ENCODE measurements at places on chromosomes 1 and 21. TPM values are rescaled to one million over a fixed set of nuclear protein-coding genes. Genes with fewer than 3 reads are reported as not detected.

Gene MSH4
- total RNA-seq, result 2.2 TPM

DNA sequence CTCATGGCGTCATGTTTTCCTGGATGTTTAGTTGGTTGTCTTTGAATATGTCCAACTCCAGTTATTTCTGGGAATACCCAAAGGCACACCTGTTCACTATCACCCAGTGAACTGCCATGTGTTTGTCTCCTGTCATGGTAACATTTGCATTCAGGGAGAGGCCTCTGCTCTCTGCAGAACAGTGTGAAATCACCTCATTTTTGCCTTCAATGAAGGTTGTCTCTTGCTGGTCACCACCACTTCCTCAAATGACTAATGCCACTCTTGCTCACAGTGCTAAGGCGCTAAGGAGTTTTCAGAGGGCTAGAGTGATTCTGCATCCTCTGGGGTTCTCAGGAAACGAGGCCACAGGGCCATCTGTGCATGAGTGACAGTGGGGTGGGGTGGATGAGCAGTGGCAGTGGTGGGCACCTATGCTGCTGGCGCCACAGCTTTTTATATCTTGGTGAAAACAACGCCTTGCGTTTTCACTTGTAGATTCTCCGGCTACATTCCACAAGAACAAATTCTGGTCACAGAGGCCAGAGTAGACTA lies 60.0 kb upstream of the ATP5PO start:
- no peaks in the 10 kb centered on the region for H3K36me3 ChIP-seq
- H3K4me3 ChIP-seq, result peak overlapping the region; percentile 35
- H3K27me3 ChIP-seq, result no peaks in the 10 kb centered on the region
- no peak for DNase-seq
- H3K4me1 ChIP-seq, result peaks cover 23% of the 10 kb centered on the region
- peak overlapping the region; percentile 80 for H3K27ac ChIP-seq

DNA sequence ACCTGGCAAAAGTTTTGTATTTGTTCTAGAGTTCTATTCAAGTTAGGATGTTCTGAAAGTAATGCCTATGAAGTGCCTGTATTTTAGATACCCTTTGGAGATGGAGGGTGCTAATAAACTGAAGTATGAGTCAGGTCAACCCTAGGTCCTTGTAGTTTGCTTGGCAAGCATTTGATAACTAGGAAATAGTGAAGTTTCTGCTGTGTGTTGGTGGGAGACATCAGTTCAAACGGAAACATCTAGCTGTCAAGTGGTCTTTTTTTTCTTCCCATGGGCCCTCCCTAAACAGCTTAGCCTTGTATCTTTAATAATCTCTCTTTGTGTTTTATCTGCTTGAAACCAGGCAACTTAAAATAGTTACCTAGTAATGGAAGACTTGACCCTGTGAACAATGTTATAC lies 4.5 kb downstream of the MRPS6 start:
- H3K4me1 ChIP-seq, result peaks cover 78% of the 10 kb centered on the region
- H3K4me3 ChIP-seq, result no peak overlapping the region
- DNase-seq, result no peak
- H3K27me3 ChIP-seq, result no peaks in the 10 kb centered on the region
- H3K27ac ChIP-seq, result peak overlapping the region; percentile 30
- no peaks in the 10 kb centered on the region for H3K36me3 ChIP-seq

- H3K27me3 ChIP-seq, result no peaks in the 10 kb centered on the region
- no peak for DNase-seq
- no peaks in the 10 kb centered on the region for H3K4me1 ChIP-seq
- H3K27ac ChIP-seq, result no peak overlapping the region
- no peak overlapping the region for H3K4me3 ChIP-seq
- no peaks in the 10 kb centered on the region for H3K36me3 ChIP-seq
These were observed 572.3 kb upstream of the PKN2 start for GRCh38 chr1:88111816-88112215.

DNA sequence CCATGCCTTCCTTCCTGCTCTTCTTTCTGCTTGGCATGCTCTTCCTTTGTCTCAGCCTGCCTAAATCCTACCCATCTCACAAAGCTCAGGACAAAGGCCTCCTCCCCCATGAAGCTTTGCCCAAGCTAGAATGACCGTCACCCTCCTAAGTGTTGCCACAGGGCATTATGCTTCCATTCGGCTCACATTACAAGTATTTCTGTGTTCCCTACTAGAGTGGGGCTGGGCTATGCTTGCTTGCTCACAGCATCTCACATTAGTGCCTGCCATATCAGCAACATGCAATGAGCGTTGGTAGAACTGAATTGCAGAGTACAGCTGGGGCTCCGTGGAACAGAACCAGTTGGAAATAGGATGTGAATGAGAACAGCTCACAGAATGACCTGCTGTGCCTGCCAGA lies 82.8 kb downstream of the CD58 start:
- no peaks in the 10 kb centered on the region for H3K36me3 ChIP-seq
- no peak overlapping the region for H3K4me3 ChIP-seq
- peak overlapping the region; percentile 61 for H3K27ac ChIP-seq
- peaks cover 4% of the 10 kb centered on the region for H3K4me1 ChIP-seq
- DNase-seq, result peak; percentile 54

GRCh38 chr1:93578911-93579825 lies 102.5 kb downstream of the BCAR3 start:
- H3K36me3 ChIP-seq, result peaks cover 29% of the 10 kb centered on the region
- H3K27me3 ChIP-seq, result no peaks in the 10 kb centered on the region
- DNase-seq, result no peak
- peak overlapping the region; percentile 45 for H3K27ac ChIP-seq
- no peak overlapping the region for H3K4me3 ChIP-seq
- H3K4me1 ChIP-seq, result peaks cover 58% of the 10 kb centered on the region

Gene DNASE2B
- total RNA-seq, result 8.2 TPM

DNA sequence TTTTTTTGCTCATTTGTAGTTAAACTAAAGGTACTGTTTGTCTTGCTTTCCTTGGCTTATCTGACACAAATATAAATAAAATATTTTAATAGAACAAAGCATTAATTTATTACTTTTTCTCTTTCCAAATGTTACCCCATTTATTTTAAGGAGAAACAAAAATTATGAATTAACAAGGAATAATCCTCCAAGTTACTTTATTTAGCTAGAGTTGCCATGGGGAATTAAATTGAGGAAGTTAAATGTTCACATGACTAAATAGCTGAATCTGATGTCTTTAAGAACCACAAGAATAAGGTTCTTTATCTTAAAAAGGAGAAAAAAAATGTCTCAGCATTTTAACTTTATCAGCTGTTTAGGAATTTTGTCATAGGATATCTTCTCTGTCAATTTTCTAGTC lies 12.3 kb downstream of the ATG4C start:
- no peak overlapping the region for H3K4me3 ChIP-seq
- no peak for DNase-seq
- no peaks in the 10 kb centered on the region for H3K27me3 ChIP-seq
- no peak overlapping the region for H3K27ac ChIP-seq

Gene ERG
- total RNA-seq, result 4.6 TPM

DNA sequence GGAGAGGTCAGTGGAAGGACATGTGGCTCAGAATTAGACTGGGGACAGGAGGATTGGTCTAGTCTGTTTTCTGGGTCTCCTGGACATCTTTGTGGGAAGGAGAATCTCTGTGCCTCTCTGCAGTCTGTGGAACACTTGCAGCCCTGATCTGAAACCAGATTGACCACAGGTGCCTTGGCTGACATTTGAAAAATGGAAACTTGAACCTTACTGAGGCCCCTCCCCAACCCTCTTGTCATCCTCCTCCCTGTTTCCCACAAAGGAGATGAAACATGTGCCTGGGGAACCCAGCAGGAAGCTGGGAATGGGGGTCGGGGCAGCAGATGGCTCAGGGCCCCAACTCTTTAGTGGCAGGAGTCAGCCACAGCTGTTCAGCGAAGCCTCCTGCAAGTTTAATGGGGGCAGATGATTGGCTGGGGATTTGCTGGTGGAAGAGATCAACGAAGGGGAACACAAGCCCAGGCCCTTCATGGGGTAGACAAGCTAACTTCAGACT lies 18.1 kb downstream of the VASH2 start:
- no peaks in the 10 kb centered on the region for H3K27me3 ChIP-seq
- no peak overlapping the region for H3K4me3 ChIP-seq
- H3K36me3 ChIP-seq, result no peaks in the 10 kb centered on the region
- peaks cover 18% of the 10 kb centered on the region for H3K4me1 ChIP-seq

GRCh38 chr1:224433041-224433691 lies 1.4 kb downstream of the WDR26 start:
- no peaks in the 10 kb centered on the region for H3K36me3 ChIP-seq
- peaks cover 37% of the 10 kb centered on the region for H3K4me1 ChIP-seq
- H3K27me3 ChIP-seq, result no peaks in the 10 kb centered on the region
- DNase-seq, result peak; percentile 32

DNA sequence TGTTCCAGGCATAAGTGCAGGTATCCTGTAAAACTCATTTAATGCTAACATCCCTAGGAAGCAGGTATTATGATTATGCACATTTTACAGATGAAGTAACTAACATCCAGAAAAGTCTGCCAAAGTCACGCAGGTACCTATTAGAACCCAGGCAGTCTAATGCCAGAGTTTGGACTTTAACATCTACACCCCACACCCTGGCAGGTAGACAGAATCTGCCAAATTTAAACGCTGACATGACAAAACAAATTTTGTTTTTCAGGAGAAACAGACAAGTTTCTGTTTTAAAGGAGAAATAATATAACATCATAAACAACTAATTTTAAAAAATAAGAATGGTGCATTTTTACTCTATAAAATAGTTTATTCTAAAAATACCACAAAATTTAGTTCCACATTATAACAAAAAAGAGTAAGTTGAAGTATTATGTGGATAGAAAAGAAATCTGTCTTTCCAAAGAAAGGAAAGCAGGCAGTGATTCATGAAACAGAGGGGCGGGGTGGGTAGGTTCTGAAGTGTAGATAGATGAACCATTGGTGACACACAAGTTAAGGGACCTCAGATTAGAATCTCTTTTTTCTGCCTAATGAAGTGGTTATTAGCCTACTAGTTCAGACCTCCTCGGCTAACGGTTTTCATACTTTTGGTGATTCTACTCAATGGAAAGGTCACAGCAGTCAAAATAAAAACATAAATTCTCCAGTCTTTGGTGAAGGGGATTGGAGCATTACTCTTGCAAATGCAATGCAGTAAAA lies 1.7 kb downstream of the ASPM start:
- no peak for DNase-seq
- no peaks in the 10 kb centered on the region for H3K4me1 ChIP-seq
- H3K27ac ChIP-seq, result no peak overlapping the region
- H3K4me3 ChIP-seq, result no peak overlapping the region
- peaks cover 11% of the 10 kb centered on the region for H3K27me3 ChIP-seq

Gene S100A12
- 2.2 TPM for total RNA-seq

Gene IL20
- not detected for total RNA-seq

DNA sequence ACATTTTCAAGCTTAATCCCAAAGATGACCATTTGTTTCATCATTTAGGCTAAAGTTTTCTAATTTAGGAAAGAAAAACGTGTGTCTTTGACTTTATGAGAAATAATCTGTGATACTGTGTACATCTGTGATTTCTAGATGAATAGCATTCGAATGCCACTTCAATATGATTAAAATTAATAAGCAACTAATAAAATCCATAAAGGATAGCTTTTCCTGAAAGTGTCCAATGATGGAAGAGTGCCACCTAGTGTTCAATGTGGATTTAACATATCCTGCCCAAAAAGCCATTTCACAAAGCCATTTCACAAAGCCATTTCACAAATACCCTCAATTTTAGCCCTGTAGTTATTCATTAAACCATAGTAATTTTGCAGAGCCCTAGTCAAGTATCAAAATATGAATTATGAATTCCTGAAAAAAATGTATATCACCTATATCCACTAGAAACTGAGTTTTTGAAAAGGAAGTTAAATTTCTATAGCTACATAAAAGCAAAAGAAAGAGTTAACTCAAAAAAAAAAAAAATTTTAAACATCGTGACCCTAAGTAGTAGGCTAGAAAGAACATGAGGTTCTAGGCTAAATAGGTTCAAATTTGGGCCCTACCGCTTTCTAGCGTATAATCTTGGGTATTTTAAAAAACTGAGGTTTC lies 19.1 kb downstream of the NME7 start:
- H3K4me1 ChIP-seq, result no peaks in the 10 kb centered on the region
- H3K36me3 ChIP-seq, result no peaks in the 10 kb centered on the region
- H3K27me3 ChIP-seq, result no peaks in the 10 kb centered on the region
- no peak overlapping the region for H3K4me3 ChIP-seq
- H3K27ac ChIP-seq, result no peak overlapping the region

Gene CC2D1B
- 49.3 TPM for total RNA-seq

- no peaks in the 10 kb centered on the region for H3K4me1 ChIP-seq
- H3K36me3 ChIP-seq, result no peaks in the 10 kb centered on the region
- H3K27me3 ChIP-seq, result no peaks in the 10 kb centered on the region
- no peak overlapping the region for H3K27ac ChIP-seq
- H3K4me3 ChIP-seq, result no peak overlapping the region
These were observed 7.9 kb downstream of the PLCH2 start for GRCh38 chr1:2483970-2484369.

Gene ADSS2
- total RNA-seq, result 11.0 TPM

DNA sequence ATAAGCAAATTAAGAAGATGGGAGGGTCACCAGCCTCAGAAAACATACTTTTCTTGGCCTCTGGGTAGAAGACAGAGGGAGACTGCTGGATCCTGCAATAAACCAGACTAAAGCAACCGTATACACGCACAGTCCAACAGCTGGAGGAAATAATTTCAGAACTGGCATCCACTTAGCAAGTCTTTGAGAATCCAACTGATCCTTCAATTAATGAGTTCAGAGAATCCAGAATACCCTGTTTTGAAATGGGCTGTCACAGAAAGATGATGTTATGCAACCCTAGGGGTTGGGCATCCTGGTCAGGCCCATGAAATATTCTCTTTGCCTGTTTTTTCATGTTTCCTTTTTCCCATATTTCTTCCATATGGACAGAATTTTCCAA lies 134.0 kb upstream of the MAGI3 start:
- no peak for DNase-seq
- H3K4me1 ChIP-seq, result no peaks in the 10 kb centered on the region
- no peaks in the 10 kb centered on the region for H3K27me3 ChIP-seq
- H3K27ac ChIP-seq, result no peak overlapping the region
- H3K4me3 ChIP-seq, result no peak overlapping the region
- H3K36me3 ChIP-seq, result no peaks in the 10 kb centered on the region

- H3K27ac ChIP-seq, result no peak overlapping the region
- H3K4me3 ChIP-seq, result no peak overlapping the region
- H3K36me3 ChIP-seq, result no peaks in the 10 kb centered on the region
- H3K27me3 ChIP-seq, result no peaks in the 10 kb centered on the region
- H3K4me1 ChIP-seq, result no peaks in the 10 kb centered on the region
- DNase-seq, result no peak
These were observed 32.9 kb upstream of the KDM4A start for GRCh38 chr1:43617011-43617410.

Data from gastrocnemius medialis (tissue), 4 donors.